ENCODE measurements at places on chromosomes 5 and 9.

- no peak for DNase-seq
These were observed 28.6 kb upstream of the IL13 start for GRCh38 chr5:132629230-132629944.

DNA sequence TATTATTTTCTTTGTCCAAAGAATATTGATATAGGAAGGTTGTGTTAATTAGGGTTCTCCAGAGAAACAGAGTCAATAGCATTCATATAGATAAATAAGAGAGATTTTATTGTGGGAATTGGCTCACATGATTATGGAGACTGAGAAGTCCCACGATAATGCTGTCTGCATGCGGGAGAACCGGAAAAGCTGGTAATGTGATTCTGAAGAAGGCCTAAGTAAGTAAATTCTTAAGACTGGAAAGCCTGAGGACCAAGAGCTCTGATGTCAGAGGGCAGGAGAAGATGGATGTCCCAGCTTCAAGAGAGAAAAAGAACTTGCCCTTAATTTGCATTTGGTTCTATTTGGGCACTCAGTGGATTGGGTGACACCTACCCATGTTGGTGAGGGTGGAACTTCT, 307.4 kb upstream of the C9orf72 start:
- DNase-seq, result no peak

DNA sequence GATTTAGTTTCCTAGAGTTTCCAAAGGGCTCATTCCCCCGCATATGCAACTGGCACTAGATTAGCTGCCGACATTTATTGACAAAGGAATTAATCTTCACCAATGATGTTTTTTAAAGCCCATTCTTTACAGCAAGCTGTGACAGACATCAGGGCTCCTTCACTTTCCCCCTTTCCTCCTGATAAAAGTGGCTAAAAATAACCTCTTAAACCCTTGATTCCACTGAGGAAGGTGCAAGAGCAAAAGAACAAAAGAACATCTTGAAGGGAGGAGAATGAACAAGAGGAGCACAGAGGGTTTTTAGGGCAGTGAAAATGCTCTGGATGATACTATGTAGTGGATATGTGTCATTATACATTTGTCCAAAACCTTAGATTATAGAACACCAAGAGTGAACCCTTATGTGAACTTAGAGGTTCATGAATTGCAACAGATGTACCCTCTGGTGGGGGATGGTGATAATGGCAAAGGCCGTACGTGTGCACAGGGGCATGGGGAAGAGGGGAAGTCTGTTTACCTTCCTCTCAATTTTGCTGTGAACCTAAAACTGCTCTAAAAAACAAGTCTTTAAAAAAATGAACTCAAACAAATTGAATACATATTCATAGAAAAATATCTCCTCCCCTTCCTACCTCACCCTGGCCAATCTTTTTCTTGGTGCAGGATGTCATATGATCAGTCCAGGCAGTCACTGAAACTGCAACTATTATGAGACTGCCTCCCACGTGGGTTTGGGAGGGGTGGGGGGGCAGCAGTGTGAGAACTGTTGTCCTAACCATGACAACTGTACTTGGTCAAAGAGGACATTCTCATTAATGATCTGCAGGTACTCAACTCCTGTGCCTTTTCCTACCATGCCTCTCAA, 83.0 kb downstream of the MARCHF3 start:
- DNase-seq, result no peak

DNA sequence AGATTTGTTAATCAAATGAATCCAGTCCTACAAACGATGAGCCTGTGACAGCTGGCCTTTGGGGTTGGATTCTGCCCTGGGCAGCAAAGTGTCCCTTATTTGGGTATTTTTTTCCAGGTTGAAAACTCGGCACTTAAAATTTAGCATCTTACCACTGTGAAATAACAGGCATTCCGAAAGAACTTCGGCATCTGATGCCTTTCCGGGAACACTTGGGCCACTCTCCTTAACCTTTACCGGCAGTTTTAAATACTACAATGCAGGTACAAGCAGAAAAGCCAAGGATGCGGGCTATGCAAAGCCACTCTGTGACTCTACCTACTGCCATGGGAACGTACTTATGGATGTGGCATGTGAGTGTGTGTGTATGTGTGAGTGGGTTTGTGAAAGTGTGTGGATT, 1.0 kb upstream of the RASGRF2 start:
- DNase-seq, result no peak
